ENCODE measurements at places on chromosomes 5 and 9.

DNA sequence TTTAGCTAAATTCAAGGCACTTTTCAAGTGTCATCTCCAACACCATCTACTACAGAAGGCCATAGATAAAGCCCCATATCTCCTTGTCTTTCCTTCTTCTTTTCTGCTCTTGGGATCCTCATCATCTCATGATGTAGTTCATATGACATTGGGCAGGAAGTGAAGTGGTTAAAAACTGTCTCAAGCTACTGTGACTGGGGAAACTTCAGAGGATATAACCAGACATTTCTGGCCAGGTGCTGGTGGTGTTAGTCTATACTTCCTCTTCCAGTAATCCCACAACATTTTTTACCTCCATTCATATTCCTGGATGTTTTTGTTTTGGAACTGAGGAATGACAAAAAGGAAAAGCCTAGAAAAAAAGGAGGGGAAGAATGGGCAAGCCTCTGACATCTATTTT lies 188.7 kb downstream of the LURAP1L start:
- no peak for DNase-seq

DNA sequence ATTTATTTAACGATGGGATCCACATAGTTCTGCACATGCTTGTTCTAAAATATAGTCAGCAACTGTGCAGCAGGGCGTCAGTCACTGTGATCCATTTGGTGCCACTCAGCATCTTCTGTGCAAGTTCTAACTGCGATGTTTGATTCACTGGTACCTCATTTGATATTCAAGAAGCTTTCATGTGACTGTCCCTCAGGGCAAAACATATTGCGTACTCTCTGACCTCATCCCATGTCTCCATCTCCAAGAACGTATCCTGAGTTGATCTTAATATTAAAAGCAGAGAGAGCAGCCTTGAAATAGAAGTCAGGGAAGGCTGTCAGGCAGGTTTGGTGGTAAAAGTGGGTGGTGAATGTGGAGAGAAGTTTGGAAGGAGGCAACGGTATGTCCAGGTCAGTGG lies 116.5 kb upstream of the ATP10B start:
- no peak for DNase-seq

DNA sequence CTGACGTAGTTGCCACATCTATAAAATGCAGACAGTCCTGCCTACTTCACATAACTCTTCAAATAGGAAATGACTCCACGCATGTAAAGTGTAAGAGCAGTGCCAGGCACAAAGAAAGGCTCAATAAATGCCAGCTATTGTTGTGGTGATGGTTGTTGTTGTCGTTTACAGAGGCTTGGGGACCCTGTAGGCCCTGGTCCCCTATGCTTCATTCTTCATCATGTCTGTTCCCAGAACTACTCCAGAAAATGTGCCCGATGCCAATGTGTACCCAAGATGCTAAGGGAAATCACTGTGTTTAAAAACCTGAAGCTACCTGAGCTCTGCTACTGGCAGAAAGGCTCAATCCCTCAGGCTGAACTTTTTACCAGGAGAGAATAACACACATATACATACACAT lies 9.1 kb downstream of the SLIT3 start:
- no peak for DNase-seq

DNA sequence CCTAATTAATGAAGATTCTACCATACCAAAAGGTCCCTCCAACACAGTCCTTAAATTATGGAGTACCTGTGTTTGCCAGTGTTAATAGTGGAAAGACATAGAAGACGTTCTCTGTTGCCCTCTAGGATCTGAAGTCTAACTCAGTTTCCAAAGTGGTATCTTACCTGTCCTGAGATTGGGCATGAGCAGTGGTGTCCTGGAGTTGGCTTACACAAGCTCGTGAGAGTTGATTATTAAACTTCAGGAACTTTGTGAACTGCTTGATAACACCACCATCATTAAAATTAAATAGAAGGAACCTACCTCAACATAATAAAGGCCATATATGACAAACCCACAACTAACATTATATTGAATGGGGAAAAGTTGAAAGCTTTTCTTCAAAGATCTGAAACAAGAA lies 60.9 kb upstream of the SMARCA2 start:
- no peak for DNase-seq

DNA sequence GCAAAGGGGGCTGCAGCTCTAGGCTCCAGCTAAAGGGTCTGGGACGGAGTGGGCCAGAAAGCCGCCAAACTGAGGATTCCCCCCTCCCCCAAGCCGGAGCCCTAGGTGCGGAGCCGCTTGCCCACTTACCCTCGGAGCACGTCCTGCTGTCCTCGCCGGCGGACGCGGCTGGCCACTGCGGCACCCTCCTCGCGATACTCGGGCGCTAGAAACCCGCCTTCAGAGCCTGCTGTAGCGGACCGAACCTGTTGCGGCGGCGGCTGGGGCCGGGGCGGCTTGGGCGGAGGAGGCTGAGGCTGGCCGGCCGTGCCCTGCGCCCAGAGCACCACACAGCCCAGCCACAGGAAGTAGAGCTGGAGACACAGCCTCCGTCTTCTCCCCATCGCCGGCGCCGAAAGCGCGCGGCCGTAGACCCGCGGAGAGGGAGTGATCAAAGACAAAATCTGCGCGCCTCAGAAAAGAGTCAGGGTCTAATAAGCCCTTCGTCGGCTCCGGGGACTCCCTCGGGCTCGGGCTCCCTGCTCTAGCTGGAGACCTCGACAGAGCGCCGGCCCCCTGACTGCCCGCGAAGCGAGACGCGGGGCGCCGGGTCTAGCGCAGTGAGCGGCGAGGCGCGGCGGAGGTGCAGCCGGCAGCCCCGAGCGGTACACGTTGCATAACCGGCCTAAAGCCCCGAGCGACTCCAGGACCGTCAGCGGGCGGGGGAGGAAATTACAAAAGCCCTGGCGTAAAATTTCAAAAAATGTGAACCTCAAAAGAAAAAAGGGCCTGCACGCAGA lies 635 bp downstream of the FBN2 start:
- DNase-seq: no peak

GRCh38 chr9:19660019-19660418 lies 128.8 kb downstream of the SLC24A2 start:
- no peak for DNase-seq

DNA sequence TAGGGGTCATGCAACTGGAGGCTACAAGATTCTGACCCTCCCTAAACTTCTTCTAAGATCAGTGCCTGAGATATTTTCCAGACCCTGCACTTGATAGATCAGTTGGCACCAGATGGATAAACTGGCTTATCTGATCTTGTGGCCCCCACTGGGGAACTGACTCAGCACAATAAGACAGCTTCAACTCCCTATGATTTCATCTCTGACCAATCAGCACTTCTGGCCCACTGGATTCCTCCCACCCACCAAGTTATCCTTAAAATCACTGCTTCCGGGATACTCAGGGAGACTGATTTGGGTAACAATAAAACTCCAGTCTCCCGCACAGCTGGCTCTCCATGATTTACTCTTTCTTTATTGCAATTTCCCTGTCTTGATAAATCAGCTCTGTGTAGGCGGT lies 2180.4 kb upstream of the WWC1 start:
- DNase-seq: no peak

- DNase-seq: no peak
Measured at GRCh38 chr5:60346393-60346792, 353.6 kb downstream of the DEPDC1B start.
